ENCODE measurements at places on chromosomes 11 and 22.

- peak; percentile 64 for DNase-seq
Observed at GRCh38 chr11:10413268-10413667, 41.8 kb upstream of the AMPD3 start.

- DNase-seq, result no peak
Observed at GRCh38 chr22:48594016-48594756, 1233.5 kb downstream of the BRD1 start.

DNA sequence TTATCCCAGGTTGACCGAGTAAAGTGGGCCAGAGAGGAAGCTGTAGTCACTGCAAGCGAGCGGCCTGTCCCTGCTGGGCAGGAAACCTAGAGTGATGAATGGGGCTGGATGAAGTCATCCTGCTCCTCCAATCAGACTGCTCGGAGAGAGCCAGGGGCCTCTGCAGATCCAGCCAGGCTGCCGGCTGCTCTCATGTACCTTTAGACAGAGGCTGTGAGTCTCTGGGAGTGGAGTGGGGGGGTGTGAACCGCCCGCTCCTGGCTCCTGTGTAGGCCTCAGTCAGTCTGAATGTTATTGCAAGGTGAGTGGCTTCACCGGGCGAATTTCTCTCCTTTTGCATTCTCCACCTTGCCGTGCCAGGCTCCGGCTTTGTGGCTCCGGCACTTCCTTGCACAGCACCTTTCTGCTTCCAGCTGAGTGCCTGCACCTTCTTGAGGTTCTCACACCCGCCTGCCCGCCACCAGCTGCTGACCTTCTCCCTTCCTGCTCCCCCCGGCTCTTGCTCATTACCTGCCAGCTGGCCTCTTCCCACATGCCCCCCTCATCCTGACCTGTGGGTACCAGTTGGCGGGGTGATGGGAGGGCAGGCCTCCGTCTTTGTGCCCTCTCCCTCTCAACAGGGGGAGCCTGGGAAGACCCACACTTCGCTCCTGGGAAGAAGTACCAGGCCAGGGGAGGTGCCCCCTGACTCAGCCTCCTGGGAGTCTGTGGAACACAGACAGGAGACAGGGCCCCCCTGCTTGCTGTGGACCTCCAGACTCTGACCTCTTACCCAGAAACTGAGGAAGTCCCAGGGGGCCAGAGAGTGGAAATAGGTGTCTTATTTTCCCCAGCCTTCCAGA, 79.9 kb downstream of the GRAMD1B start:
- DNase-seq, result no peak

DNA sequence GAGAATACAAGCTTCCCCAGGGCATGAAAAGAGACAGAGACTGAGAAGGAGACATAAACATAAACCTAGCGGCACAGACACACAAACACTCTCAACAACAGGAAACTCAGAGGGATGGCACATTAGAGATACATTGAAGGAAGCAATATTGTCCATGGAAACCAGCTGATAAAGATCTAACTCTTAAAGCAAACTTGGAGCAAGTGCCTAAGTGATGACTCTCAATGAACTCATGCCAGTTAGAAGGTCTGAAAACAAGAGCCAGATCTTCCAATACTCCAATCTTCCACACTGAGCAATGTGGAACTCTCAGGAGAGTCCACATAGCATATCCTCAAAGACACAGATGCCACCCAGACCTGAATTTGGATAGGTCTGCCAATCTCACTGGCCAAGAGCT, 168.8 kb upstream of the ISX start:
- no peak for DNase-seq

- no peak for DNase-seq
Observed at GRCh38 chr11:95692526-95693260, 96.9 kb downstream of the FAM76B start.

- no peak for DNase-seq
Observed at GRCh38 chr11:27348340-27348873, 14.6 kb downstream of the CCDC34 start.

GRCh38 chr11:125111001-125111342, 454 bp downstream of the TMEM218 start:
- peak; percentile 15 for DNase-seq

- no peak for DNase-seq
Observed at GRCh38 chr11:103325686-103326069, 216.5 kb downstream of the DYNC2H1 start.

DNA sequence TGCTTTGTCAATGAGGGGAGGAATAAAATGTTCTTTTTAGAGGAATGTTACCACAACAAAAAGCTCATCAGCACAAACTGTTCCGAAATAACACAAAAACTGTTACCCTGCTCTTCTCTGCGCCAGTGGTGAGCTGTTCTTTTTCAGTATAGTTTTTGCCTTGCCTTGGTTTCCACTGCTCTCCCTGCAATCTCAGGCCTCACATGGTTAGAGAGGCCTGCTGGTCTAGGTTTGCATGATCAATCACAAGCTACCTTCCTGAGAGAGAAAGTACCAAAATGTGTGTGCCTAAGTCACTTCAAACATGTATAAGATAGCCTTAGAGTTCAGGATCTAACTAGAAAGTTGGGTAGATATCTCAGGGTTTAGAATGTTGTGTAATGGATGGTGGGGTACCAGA, 114.6 kb downstream of the STIM1 start:
- DNase-seq, result no peak

- DNase-seq, result peak; percentile 42
Observed at GRCh38 chr11:57276971-57277675, 40.1 kb upstream of the APLNR start.

DNA sequence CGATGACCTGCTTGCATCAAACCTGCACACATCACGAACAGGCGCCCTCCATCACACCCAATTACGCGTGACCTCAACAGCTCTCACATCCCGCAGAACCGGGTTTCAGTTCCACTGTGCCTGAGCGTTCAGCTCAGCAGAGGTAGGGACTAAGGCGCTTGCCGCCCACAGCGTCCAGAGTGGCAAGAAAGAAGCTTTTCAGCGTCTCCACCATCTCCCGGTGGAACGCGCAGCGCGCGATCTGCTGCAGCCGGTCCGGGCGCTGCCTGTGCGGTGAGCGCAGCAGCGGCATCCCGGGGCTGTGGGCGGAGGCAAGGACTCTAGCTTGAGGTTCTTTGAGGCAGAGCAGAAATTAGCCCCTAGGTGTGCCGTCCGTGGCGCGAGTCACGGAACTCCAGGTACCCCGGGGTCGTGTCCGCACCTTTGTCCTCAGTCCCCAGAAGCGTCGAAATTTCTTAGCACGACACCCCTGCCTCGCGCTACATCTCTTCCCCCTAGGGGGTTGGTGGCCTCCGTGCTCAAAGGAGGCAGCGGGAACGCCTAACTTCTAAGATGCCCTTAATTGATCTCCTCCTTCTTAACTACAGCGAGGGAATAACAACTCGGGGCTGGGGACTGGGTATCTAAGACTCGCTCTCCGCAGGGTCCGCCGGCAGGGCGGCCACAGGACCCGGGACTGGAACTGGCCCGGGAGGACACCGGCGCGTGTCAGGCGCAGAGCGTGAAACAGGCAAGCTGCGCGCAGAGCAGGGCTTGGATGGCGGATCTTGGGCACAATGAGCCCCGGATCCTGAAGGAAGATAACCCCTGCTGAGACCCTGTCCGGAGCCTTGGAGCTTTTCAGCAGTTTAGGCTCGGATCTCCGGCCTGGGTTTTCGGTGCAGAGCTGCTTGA, 1.7 kb upstream of the CALCA start:
- DNase-seq, result peak; percentile 3

DNA sequence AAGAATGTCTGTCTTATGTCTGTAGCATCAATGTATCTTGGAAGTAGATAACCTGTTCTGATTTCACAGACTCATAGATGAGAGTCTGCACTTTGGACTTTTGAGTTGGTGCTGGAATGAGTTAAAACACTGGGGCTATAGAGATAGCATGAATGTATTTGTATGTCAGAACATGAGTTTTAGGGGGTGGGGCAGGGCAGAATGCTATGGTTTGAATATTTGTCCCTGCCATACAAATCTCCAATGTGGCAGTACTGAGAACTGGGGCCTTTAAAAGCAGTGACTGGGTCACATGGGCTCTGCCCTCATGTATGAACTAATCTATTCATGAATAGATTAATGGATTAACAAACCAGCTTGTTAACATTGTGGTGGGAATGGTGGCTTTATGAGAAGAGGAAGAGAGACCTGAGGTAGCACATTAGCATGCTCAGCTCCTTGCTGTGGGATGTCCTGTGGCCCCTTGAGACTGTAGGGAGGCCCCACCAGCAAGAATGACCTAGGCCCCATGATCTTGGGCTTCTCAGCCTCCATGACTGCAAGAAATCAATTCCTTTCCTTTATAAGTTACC, 15.5 kb upstream of the OR52K1 start:
- DNase-seq, result no peak

DNA sequence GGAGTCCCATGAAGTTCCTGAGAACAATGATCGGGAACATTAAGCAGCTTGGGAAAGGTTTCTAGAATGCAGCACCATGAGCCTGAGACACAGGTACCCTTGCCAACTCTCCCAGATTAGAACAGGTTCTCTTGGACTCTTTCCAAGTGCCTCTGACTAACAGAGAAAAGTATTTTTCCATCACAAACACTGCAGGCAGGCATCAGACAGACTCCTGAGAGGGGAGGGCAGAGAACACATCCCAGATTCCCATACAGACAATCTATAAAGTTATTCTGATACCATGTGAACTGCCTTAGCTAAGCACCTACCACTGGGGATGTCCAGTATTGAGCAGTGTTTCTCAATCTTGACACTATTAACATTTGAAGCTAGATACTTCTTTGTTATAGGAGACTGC, 27.3 kb downstream of the SERGEF start:
- DNase-seq, result no peak

GRCh38 chr22:43408009-43408408, 3.8 kb upstream of the MPPED1 start:
- no peak for DNase-seq

DNA sequence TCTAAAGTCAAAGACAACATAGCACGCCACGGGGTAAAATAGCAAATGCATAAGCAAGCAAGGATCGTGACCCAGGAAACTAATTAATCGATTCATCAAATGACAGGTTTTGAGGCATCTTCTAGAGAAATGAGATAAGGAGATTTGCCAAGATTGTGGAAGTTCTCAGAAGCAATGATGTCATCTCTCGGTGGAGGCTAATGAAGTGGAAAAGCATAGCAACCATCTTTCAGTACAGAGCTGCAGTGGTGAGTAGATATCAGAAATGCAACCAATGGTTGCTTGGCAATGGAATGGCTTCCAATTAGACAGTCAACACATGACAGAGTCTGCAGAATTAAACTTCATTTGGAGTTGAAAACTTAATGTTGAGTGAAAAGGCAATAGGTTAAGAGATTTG, 116.0 kb downstream of the KIRREL3 start:
- no peak for DNase-seq

GRCh38 chr22:23553924-23554870, 25.9 kb downstream of the IGLL1 start:
- no peak for DNase-seq

DNA sequence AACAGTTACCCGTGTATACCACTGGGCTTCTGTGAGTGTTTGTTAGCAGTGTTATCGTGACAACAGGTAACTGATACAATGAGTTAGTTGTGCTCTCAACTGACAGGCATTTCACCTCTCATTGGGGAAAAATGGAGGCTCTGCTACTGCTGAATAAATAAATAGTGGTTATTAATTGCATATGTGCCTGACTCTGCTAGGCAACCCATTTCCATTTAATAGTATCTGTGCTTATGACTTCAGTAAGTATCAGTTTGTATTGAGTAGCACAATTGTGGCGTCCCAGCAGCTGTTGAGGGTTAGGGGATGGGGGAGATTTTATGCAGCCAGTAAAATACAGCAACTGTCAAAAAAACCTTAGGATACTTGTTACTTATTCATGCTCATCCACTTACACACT, 123.4 kb upstream of the SEZ6L start:
- no peak for DNase-seq

DNA sequence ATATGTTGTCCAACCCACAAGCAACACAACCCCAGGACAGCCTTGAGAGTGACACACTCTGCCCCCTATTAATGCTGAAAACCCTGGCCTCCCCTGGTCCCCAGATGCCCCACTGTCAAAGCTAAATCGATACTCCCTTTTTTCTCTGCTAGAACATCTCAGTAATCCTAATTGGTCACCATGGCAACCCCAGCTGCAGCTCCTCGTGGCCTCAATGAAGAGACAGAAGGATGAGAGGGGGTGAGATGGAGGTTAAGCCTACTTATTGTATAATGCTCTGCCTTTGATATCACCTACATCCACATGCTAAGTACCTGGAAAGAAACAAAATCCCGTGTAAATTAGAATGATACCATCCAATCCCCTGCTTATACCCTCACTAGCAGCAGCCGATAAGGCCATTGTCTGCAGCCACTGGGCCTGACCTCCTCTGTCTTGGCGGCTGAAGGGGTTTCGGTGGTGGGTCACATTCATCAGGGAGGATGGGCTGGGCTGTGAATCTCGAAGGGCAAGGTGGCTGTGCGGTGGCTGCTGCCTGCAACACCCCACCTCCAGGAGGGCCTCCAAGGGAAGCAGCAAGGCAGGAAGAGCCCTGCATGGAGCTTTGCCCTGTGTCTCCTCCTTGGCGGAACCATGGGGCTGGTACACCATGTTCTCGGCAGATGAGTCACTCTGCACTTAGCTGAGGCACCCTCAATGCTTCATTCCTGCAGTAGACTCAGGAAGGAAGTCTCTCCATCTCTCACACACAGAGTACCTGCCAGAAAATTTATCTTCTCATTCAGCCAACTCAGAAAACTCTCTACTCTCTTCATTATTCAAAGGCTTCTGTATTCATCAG, 399.5 kb downstream of the BUD13 start:
- DNase-seq, result no peak

DNA sequence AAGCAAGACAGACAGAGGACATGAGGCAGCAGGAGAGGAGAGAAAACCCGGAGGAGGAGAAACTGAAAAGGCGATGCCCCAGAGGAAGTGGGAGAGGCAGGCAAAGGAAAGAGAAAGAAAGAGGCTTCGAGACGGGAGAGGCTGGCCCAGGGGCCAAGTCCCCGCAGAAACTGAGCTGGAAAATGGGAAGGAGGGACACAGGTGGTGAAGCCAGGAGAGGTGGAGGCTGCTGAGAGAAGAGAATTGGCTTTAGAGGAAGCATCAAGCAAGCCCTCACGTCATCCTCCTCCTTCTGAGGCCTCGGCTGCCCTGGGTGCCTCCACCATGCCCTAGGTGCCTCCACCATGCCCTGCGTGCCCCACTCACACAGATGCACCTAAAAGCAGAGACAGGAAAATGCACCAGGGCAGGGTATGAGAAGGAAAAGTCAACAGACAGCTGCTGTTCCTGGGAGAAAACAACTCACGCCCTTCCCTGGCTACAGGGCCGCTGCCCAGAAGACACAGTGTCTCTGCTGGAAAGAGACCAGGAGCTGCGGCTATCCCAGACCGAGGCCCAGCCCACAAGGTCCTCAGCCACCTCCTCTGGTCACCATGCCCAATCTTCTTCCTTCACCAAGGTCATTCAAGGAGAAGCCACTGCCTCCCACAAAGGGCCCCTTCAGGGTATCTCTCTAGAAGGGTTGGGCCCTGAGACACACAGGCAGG, 14.3 kb downstream of the FXYD6 start:
- peak; percentile 27 for DNase-seq

DNA sequence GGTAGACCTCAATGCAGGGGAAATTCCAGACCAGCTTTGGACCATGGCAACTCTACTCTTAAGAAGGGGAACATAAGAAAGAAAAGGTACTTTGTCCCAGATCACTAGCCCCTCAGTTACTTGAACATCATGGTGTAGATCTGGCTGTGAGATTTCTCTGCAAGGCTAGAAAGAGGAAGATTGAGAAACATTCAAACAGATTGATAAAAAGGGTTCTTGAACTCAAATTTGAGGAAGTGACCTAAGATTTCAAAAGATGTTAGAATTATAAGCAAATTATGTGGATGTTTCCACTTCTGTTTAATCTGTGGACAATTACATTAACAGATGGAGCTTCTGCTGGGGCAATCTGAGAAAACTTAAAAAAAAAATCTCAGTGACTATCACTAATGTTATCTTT, 21.8 kb upstream of the UPB1 start:
- DNase-seq, result peak; percentile 74
